ENCODE measurements at places on chromosomes 7 and 10. TPM values are rescaled to one million over a fixed set of nuclear protein-coding genes. Genes with fewer than 3 reads are reported as not detected.

Gene HOXA5
- total RNA-seq = 22.1 TPM

Gene IL15RA
- 13.7 TPM for total RNA-seq

Gene INA
- total RNA-seq = 0.50 TPM

Gene RBP3
- total RNA-seq = not detected

Gene DNA2
- total RNA-seq = 5.6 TPM

Gene SPDYE1
- total RNA-seq = under 0.01 TPM

Gene SLC16A9
- total RNA-seq = 0.26 TPM

Gene CDK14
- 41.1 TPM for total RNA-seq

Gene ASZ1
- total RNA-seq = not detected

Gene NUTM2D
- 1.3 TPM for total RNA-seq

Gene PRR15
- total RNA-seq = not detected

Gene ANXA8L1
- not detected for total RNA-seq

Gene CPXM2
- total RNA-seq = 48.1 TPM

Gene CAV2
- total RNA-seq = 60.1 TPM

Gene CCNJ
- total RNA-seq = 5.6 TPM

Gene PLAU
- 60.1 TPM for total RNA-seq

Gene PDE6C
- not detected for total RNA-seq

Gene ATG9B
- total RNA-seq = under 0.01 TPM

Gene RBM28
- 11.2 TPM for total RNA-seq

Gene ITGA8
- total RNA-seq = 1.3 TPM

Gene LLCFC1
- total RNA-seq = not detected

Gene MUC12
- total RNA-seq = 0.51 TPM

Gene NME8
- total RNA-seq = not detected

Gene CNNM1
- total RNA-seq = 0.66 TPM

Gene NPC1L1
- under 0.01 TPM for total RNA-seq

Gene C10orf90
- 0.17 TPM for total RNA-seq

Gene TAF5
- total RNA-seq = 3.0 TPM

Gene ZYX
- 33.5 TPM for total RNA-seq

Gene TYW1B
- total RNA-seq = 6.1 TPM

Gene CALML3
- not detected for total RNA-seq

All from fibroblast of lung (primary cell).